ENCODE measurements at places on chromosomes 3 and 15.
A peak's percentile ranks its signal among the peaks of the same experiment; 100 is the strongest.

- DNase-seq = no peak
Observed at GRCh38 chr3:120440001-120440703, 10.6 kb downstream of the FSTL1 start.

- no peak for DNase-seq
Observed at GRCh38 chr3:4994823-4995499, 15.7 kb downstream of the BHLHE40 start.

GRCh38 chr15:22243440-22244130, 163.3 kb downstream of the OR4M2 start:
- DNase-seq = no peak

- no peak for DNase-seq
Observed at GRCh38 chr15:48384616-48385015, 53.4 kb downstream of the DUT start.

DNA sequence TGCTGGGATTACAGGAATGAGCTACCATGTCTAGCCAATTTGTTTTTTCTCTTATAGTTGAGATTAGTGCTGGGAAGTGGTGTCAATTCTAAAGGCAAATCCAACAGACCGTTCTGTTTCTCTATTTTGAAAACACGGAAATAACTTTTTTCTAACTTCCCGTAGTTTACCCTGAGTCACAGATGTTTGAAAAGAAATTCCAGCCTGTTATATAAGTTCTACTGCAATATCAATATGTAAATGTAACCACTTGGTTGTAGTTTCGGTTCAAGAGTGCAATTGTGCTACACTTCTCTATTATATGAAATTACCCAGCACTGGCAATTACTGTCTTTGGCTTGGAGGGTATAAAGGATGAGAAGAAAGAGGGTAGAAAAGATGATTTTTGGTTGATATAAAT, 22.3 kb upstream of the GNB4 start:
- DNase-seq = no peak

- DNase-seq = no peak
Observed at GRCh38 chr15:71256934-71257664, 141.8 kb downstream of the THSD4 start.

DNA sequence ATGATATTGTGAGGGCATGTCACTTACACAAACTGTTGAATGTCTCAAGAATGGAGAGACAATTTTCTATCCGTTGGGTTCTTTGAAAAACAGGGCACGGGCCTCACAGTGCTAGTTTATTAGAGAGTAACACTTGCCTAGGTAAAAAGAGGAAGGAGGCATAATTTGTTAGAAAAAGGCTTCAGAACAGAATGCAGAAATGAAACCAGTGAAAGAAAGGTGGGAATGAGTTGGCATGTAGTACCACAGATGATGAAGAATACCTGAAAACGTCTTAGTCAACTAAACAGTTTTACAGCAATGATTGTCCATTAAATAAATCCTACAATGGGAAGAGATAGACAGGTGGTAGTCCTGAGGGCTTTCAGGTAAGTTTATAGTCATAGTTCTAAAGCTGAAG, 1399.7 kb upstream of the CADM2 start:
- DNase-seq = no peak

- DNase-seq = peak; percentile 36
Observed at GRCh38 chr3:183698318-183698751, 738 bp downstream of the YEATS2 start.

DNA sequence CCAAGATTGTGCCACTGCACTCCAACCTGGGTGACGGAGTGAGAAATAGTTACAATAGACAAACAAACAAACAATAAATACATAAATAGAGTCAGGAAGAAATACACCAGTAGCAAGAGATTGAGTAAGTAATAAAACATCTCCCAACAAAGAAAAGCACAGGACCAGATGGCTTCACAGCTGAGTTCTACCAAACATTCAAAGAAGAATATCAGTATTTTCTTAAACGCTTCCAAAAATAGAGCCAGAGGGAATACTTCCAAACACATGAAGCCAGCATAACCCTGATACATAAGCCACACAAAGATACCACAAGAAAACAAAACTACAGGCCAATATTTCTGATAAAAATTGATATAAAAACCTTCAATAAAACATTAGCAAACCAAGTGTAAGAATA, 30.7 kb upstream of the IGSF10 start:
- DNase-seq = no peak

GRCh38 chr3:171663805-171664204, 146.5 kb downstream of the PLD1 start:
- DNase-seq = no peak

- DNase-seq = no peak
Observed at GRCh38 chr15:62824111-62825015, 218.2 kb upstream of the TPM1 start.

DNA sequence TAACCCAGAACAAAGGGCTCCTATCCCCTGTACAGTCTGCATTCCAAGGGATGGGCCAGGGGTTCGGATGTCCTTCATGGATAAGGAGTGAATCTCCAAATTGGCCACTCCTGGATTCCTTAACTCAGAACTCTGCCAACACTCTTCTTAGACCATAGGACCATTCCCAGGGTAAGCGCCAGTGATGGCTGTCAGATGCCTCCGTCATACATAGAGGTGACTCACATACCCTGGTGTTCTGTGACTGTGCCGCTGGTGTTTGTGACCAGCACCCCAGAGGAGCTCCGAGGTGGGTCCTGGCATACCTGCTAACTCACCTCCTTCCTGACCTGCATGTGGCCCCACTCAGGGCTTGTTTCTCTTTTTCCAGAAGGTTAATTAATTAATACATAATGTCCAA, 134.7 kb downstream of the KLF13 start:
- no peak for DNase-seq

- DNase-seq = no peak
Observed at GRCh38 chr3:181860235-181860634, 148.5 kb downstream of the SOX2 start.

GRCh38 chr3:137050281-137050680, 92.5 kb downstream of the IL20RB start:
- DNase-seq = no peak

GRCh38 chr3:23685541-23686258, 120.1 kb upstream of the UBE2E1 start:
- DNase-seq = no peak

DNA sequence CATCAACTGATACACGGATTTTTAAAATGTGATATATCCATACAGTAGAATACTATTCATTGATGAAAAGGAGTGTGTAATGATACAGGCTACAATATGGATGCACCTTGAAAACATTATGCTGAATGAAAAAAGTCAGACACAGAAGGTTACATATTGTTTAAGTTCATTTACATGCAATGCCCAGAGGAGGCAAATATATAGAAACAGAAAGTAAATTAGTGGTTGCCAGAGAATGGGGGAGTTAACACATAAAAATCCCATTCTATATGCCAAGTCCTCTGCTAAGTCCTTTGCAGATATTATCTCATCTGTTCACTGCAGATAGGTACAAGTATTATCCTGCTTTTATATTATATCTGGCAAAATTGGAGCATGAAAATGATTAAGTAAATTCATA, 22.1 kb upstream of the CDIN1 start:
- no peak for DNase-seq

GRCh38 chr15:65450556-65450955, 27.8 kb upstream of the IGDCC4 start:
- no peak for DNase-seq

- DNase-seq = no peak
Observed at GRCh38 chr15:73767806-73768501, 14.8 kb upstream of the INSYN1 start.

GRCh38 chr3:138985932-138986331, 20.1 kb downstream of the PRR23A start:
- DNase-seq = no peak

DNA sequence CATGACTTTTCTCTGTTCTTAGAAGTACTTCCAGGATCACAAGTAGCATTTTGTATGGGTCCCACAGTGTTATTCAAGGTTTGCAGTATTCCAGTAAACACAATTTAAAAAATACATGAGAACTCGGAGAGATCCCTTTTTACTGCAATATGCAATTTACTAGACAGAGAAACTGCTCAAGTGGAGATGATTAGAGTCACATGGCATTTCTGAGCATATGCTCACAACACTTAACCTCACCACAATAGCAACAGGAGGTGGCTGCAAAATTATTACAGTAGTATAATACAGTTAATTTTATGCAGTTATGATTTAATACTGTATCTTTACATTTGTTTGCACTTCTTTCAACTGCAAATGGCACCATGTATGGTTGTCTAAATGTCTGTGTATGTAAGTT, 87.5 kb downstream of the PIK3CB start:
- no peak for DNase-seq

- DNase-seq = no peak
Observed at GRCh38 chr3:171676601-171677175, 133.6 kb downstream of the PLD1 start.

- DNase-seq = no peak
Observed at GRCh38 chr3:195597848-195598247, 14.1 kb upstream of the APOD start.

GRCh38 chr15:32718821-32719716, 1.3 kb downstream of the GREM1 start:
- DNase-seq = no peak

GRCh38 chr3:73746623-73747022, 121.9 kb upstream of the PDZRN3 start:
- no peak for DNase-seq

- no peak for DNase-seq
Observed at GRCh38 chr3:57816471-57817095, 60.5 kb downstream of the SLMAP start.

DNA sequence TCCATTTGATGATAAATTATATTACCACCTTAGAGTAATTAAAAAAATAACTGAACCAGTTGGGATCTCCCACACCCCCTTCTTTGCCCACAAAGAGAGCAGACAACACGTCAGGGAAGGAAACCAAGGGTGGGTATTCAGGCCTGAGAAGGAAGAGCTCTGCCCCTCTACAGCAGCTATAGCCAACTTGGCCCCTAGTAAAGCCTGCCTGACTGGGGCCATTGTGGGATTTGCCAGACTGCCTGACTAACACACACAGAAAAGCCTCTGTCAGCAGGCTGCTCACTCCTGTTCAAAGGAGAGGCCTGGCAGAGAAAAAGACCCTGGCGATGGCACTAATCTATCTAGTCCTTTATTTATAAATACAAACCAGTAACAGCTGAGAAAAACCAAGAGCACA, 41.4 kb downstream of the ATP8B4 start:
- DNase-seq = no peak
